ENCODE measurements at places on chromosomes 11 and 22. TPM values are rescaled to one million over a fixed set of nuclear protein-coding genes. Genes with fewer than 3 reads are reported as not detected.

DNA sequence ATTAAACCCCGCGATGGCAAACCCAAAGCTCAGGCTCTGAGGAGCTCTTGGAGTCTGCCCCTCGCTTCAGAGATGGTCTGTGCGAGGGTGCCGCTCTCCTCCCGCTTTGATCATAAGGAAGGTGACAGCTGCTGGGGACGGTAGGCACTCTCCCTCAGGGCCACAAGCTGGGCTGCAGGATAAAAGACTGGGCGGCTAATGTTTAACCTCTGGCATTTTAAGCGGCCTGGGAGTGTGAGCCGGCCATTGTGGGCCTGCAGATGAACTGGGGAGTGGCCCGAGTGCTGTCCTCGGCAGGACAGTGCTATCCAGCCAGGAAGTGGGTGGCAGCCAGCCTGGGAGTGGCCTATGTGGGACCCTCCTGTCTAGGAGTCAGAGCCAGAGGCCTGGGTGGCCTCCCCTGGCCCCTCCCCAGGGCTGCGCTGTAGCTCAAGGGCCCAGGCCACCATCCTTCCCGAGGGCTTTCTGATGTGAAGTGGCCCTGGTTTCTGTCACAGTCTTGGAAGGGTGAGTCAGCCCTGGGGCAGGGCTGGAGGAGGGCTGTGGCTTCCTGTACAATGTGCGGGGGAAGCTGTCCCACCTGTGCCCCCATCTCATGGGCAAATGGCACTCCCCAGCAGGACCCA is 58.7 kb upstream of the PRODH start:
- DNase-seq = peak; percentile 12

DNA sequence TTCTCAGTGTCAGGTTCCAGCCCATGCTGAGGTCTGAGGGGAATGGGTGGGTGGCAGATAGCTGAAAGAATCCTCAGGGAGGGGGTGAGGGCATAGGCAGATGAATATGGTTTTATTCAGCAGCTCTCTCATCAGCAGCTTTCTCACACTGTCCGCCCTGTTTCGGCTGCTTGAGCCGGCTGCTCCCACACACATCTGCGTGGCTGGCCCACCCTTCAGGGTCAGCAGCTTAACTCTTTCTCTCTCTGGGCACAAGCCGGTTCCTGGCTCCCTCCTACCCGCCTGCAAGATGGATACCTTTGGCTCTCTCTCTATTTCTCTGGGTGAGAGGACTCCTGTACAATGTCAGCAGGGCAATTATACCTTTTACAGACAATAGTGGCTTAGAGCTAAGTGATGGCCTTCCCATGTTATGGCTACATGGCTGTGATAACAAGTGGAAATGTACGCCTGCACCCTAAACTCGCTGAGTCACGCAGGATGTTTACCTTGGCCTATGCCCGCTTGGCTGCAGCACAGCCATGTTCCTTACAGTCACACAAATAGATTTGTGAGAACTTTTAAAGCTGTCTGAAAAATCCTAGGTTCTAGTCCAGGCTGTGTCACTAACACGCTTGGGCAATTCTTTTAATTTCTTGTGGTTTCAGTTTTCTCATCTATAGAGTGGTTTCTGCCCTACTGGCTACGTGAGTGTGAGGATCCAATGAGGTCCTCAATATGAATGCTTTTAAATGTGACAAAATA is 4.1 kb downstream of the MMP20 start:
- no peak for DNase-seq

The SMTNL1 gene
- not detected for total RNA-seq

The HBG1 gene
- total RNA-seq = not detected

Measured in activated CD8-positive, alpha-beta T cell treated with anti-CD3 and anti-CD28 coated beads for 36 hours (primary cell).